Right ventricle myocardium superior (tissue), 1 donor: ENCODE measurements at places on chromosomes 6 and 20. TPM values are rescaled to one million over a fixed set of nuclear protein-coding genes. Genes with fewer than 3 reads are reported as not detected.

The TSBP1 gene
- total RNA-seq: not detected

The LTA gene
- total RNA-seq: not detected

The FAM162B gene
- total RNA-seq: 3.7 TPM

The CENPW gene
- 0.48 TPM for total RNA-seq

The OR2J1 gene
- total RNA-seq: not detected

The ELOVL4 gene
- 0.13 TPM for total RNA-seq

- no peak for DNase-seq
These were observed 27.4 kb downstream of the TRPC4AP start for GRCh38 chr20:35065181-35065580.

DNA sequence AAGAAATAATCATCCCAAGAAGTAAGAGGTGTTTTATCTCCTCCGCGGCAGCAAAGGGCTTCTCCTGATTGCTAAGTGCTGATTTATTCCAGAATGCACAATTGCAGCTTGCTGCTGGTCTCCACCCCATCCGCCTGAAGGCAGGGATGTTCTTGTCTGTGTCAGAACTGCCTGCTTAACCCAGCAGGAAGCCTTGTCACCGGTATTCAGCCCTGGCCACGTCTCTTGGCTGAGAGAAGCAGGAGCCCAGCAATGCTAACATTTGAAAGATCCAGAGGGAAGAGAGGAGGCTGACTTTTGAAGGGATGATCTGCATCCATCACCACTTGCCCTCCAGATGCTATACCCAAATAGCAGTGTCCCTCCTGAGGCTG is 4.2 kb downstream of the SCML4 start:
- DNase-seq: no peak

GRCh38 chr20:1707588-1708449 is 50.2 kb upstream of the SIRPG start:
- no peak for DNase-seq
